Osteoblast (primary cell): ENCODE measurements at places on chromosomes 16 and 17. TPM values are rescaled to one million over a fixed set of nuclear protein-coding genes. Genes with fewer than 3 reads are reported as not detected.

SCGB1C2 gene
- total RNA-seq = not detected in 2 replicates

GRCh38 chr17:64964796-64965195 is 45.5 kb upstream of the LRRC37A3 start:
- DNase-seq = no peak

DNA sequence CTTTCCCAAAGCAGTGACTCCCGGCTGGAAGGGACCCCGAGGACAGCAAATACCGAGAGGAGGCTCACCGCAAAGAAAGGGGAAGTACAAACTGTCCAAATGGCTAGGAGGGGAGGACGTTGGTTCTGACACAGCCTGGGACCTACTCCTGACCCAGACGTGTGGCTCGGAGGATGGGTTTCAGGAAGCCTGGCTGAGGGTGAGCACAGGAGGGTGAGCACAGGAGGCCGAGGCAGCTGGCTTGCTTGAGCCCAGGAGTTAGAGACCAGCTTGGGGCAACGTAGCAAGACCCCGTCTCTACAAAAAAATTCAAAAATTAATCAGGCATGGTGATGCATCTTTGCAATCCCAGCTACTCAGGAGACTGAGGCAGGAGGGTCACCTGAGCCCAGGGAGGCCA is 83.2 kb downstream of the C16orf78 start:
- no peak for DNase-seq

GRCh38 chr16:51569203-51569931 is 418.3 kb upstream of the SALL1 start:
- DNase-seq = no peak

DNA sequence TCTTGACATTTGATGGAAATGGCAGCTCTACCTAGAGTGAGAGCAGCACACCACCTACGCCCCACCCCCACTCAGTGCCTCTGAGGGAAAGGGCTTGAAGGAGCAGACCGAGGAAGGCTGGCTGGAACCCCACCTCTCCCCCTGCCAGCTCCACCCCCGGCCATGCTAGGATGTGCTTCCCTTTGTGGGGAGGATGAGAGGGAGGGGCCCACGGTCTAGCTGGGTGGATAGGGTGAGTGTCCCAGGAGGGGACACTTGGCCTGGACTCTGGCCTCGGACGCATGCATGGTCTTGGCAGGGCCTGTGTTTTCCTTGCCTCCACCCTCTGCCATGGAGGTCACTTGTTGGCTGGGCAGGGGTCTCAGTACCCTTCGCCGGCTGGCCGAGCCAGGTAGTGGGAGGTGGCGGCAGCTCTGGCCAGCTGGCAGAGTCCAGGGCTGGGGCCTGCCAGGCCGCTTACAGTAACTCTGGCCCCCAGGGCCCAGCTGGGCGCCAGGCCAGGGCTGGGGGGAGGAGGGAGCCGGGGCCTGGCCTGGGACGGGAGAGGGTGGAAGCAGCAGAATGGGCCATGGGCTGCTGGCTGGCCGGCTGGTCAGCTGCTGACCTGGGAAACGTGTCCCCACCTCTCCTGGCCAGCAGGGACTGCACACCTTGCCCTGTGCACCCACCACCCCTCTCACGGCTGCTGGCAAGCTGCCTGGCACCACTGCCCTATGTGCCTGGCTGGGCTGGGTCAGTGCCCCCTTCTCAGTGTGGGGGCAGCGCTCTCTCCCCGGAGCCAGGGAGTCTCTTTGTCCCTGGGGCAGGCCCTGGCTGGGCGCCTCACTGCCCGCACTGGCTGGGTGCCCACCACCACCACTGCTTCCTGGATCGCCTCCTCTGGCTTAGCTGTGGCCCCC is 23.0 kb downstream of the RARA start:
- DNase-seq = peak; percentile 99

DNA sequence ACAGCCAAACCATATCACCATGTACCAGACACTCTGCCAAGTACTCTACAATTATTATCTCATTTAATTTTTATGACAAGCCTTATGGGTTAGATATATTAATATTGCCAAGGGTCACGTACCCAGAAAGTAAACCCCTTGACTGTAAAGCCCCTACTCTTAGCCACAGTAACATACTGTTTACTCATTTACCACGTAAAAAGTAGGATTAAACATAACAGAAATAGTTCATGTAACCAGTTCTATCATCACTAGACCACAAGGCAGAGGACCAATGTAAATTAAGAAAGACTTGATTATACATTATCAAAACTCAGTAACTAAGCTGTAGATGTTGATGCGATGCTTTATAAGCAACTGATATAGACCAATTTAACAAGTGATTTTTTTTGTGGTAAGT is 101.5 kb upstream of the CNTNAP4 start:
- DNase-seq = no peak

- no peak for DNase-seq
These were observed 148.2 kb upstream of the GOT2 start for GRCh38 chr16:58882292-58882691.

GRCh38 chr17:43465049-43465448 is 18.7 kb upstream of the DHX8 start:
- no peak for DNase-seq
